ENCODE measurements at places on chromosomes 7 and 10.
A peak's percentile ranks its signal among the peaks of the same experiment; 100 is the strongest.

DNA sequence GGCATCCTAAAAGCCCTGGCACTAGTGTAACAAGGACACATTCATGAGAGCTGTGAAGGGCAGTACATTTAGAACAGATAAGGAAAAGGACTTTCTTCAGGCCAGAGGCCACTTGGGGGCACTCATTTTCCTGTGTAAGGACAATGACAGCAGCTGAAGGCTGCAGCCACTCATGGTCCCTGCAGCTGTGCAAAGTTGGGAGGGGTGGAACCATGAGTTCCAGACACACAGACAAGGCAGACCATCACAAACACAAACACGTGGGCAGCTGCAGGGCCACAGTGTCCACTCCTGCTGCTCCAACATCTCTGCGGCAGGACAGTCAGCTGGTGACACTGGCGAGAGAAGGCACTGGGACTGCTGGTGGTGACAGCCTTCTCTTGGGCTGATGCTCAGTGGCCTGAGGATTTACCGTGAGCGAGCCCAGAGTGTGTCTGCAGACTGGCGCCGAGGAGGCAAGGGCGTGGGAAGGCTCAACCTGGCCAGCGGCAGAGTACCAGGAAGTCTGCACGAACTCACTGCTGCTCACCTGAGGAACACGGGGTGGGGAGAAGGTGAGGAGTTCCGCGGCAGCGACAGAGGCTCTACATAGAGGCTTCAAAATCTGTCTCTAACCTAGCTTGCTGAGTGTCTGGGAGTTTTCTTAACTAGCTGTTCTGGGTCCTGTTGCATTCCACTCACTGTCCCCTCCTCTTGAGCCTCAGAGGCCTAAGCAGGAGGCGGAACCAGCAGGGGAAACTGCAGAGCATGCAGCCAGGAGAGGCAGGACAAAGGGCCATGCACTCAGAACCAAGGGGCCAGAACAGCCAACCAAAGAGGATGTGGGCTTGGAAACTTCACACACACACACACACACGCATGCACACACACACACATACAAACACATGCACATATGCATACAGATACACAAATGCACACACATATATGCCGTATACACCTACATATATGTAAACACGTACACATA, 76.5 kb upstream of the DDC start:
- DNase-seq, result peak; percentile 79

DNA sequence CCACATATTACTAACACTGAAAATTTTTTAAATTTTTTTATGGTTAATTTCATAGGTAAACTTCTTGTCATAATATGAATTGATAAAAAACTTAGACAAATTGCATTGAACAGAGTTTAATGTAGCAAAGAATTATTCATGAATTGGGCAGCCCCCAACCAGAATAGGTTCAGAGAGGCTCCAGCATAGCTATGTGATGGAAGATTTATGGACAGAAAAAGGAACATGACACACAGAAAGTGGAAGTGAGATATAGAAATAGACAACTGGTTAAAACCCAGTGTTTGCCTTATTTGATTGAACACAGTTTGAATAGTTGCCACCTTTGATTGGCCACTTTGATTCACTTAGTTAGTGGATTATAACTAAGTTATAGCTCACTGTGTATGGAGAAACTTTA, 87.2 kb downstream of the AHR start:
- DNase-seq, result no peak

DNA sequence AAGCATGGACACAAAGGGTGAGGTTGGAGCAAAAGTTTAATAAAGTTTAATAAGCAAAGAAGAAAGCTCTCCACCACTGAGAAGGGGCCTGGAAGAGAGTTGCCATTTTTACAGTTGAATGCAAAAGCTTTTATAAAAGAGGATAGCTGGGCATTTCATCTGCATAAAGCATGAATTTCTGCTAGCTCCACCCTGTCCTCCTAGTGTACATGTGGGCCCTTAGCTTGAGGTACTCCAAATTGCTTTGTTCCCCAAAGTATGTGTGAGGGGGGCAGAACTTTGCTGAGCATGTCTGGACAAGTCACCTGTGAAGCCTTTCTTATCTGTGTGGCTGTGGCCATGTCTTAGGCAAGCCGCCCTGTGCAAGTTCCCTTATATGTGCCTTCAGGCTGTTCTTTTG, 22.6 kb upstream of the CROT start:
- no peak for DNase-seq

DNA sequence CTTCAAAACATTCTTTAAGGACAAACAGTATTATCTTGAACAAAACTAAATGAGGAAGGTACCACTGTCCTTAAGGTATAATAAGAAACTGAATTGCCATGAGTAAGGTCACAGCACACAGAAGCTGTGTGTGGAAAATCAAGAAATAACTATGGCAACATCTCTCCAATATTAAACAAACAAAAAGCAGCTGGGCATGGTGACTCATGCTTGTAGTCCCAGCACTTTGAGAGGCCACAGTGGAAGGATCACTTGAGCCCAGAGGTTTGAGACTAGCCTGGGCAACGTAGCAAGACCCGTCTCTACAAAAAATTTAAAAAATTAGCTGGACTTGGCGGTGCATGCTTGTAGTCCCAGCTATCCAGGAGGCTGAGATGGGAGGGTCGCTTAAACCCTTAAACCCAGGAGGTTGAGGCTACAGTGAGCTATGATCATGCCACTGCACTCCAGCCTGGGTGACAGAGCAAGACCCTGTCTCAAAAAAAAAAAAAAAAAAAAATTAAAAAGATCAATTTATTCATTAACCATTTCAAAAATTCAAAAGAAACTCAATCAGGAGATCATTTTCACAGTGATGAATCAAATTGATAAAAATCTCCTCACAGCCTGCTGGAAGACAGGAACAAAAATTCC, 195.4 kb downstream of the SKIDA1 start:
- DNase-seq, result peak; percentile 84

DNA sequence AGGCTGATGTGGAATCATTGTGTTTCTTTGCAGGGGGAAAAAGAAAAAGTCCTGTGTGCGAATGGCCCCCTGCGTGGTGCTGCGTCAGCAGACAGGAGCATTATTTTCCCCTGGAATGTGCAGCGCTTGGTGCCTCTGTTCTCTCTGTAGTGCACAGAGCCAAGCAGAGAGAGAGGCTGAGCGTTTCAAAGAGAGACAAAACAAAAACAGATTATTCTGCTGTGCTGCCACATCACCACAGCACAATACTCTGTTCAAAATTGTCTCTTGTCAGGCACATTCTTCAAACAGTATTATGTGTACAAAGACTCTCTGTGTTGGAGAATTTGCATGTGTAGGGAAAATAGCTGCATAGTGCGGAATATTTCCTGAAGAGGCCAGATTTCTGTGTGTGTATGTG, 609.0 kb downstream of the SDK1 start:
- no peak for DNase-seq

- DNase-seq, result no peak
These were observed 121.0 kb upstream of the LANCL2 start for GRCh38 chr7:55244006-55244745.

GRCh38 chr7:87476179-87476557, 688 bp upstream of the ABCB4 start:
- DNase-seq, result no peak

DNA sequence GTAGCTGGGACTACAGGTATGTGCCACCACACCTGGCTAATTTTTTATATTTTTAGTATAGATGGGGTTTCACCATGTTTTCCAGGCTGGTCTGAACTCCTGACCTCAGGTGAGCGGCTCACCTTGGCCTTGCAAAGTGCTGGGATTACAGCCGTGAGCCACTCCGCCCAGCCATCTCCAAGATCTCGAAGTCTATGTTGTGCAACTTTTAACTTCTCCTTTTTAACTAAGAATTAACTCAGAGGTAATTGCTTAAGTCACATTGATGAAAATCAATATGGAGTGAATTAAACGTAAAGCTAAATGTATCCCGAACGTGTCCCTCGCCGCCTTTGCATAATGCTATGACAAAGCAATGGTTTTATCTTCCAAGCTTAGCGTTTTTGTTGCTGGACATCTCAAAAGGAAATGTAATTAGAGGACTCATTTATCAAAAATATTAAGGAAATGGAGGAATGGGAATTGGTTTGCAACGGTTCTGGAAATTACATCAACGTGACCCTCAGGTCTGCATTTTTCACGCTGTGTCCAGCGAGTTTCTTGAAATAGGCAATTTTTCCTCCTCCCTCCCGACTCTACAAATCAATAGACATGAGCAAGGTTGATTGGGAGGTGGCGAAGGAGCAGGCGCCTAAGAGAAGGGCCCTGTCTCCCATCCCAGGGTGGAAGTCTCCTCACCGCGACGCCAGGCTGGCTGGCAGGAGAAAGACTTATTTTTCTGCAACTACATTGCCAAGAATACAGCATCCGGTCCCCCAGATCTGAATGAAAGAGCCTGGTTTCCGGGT, 89.8 kb downstream of the TMEM130 start:
- DNase-seq, result no peak

DNA sequence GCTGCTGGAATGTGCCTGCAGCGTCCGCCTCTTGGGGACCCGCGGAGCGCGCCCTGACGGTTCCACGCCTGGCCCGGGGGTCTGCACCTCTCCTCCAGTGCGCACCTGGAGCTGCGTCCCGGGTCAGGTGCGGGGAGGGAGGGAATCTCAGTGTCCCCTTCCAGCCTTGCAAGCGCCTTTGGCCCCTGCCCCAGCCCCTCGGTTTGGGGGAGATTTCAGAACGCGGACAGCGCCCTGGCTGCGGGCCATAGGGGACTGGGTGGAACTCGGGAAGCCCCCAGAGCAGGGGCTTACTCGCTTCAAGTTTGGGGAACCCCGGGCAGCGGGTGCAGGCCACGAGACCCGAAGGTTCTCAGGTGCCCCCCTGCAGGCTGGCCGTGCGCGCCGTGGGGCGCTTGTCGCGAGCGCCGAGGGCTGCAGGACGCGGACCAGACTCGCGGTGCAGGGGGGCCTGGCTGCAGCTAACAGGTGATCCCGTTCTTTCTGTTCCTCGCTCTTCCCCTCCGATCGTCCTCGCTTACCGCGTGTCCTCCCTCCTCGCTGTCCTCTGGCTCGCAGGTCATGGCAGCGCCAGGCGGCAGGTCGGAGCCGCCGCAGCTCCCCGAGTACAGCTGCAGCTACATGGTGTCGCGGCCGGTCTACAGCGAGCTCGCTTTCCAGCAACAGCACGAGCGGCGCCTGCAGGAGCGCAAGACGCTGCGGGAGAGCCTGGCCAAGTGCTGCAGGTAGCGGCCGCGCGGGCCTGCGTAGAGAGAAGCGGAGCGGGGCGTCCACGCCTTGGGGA, 645 bp downstream of the SLC26A4 start:
- DNase-seq, result no peak

All from SHP77 treated with DMSO at 0.1 percent for 48 hours (cell line).